ENCODE measurements at places on chromosomes 7 and 10. TPM values are rescaled to one million over a fixed set of nuclear protein-coding genes. Genes with fewer than 3 reads are reported as not detected.

DNA sequence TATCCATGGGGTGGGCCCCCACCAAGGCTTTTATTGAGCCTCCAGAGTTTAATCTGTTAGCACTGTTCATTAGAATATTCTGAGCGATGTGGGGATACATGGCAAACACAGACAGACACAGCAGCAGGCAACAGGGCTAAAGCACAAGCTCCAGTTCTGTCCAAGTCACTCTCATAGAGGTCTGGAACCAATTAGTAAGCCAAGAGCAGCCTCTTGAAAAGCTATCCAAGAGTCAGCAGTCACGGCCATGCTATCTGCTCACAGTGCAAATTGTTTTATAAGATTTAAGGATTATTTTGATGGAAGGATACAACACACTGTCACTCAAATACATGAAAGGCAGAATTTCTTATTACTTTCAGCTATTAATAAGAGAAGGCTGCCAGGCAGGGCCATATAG is 86.4 kb upstream of the DGKB start:
- DNase-seq, result no peak

GRCh38 chr10:32379318-32379949 is 32.5 kb upstream of the EPC1 start:
- DNase-seq, result no peak

DNA sequence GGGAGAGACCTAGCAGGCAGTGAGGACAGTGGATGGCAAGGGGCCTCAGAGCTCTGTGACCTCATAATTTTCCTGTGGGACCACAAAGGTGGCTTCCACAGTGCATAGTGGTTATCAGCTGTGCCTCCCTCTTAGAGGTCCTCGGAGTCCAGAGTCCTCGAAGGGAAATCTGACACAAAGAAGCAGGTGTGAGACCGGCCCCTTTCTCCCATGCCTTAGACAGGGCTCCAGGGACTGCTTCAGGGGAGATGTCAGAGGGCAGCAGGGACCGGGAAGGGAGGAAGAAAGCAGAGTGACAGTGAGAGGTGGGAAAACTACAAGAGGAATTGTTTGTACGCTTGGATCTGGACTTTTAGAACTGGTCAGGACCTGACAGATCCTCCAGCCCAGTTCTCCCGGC is 66.3 kb downstream of the BAMBI start:
- no peak for DNase-seq

DNA sequence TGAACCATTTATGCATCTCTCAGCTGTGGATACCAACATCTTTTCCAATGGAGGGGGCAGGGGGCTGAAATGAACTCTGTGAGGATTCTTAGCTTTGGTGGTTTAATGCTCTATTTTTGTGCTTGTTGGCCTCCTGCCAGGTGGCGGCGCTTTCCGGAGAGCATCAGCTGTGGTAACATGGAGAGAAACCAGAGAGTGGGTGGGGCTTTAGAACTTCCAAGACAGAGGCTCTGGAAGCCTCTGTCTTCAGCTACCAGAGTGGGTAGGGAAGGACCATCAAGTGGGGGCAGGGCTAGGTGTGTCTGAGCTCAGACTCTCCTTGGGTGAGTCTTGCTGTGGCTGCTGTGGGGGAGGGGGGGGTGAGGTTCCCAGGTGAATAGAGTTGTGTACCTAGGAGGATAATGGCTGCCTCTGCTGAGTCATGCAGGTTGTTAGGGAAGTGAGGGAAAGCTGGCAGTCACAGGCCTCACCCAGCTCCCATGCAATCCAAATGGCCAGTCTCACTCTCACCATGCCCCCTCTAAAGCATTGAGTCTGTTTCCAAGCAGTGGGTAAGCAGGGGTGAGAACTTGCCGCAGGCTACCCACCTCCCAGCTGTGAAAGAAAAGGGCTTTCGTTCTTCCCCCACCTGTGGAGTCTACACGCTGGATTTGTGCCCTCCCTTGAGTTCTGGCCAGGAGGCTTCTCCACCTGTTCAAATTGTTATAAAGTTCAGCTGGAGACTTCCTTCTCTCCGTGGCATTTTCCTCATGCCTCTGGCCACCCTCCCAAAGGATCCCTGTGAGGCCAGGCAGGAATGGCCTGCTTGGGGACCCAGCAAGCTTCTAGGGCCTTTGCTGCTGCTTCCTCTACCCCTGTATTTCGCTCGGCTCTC is 527.0 kb downstream of the NEBL start:
- no peak for DNase-seq

DNA sequence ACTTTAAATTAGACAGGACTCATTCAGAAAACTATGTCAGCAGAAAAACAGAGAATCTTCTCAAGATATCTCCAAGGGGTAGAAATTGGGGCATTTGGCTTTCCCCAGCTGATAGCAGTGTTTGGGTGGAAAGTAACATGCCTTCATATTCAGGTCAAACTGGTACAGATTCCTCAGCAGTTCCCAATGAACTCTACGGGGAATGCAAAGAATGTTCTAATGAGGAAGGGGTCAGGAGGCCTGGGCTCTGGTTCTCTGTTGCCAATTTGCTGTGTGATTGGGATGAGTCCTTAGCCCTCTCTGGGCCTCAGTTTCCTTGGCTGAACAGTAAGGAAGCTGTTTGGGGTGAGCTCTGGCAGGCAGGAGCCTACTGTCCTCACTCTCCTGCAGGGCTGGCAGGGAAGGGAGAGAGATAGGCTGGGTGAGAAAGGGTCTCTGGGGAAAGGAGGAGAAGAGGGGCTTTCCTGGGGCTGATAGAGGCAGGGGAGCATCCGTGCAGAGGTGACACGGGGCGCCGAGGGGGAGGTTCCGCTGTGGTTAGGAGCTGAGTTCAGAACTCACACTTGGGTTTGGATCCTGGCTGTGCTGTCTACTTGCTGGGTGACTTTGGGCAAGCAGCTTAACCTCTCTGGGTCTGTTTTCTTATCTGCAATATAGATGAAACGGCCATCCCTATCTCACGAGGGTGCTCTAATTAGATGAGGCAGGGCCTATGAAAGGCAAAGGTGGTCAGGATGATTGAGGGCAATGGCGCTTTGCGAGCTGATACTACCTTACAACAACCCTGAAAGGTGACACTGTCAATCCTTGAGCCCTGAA is 45.1 kb downstream of the SPOCK2 start:
- no peak for DNase-seq

DNA sequence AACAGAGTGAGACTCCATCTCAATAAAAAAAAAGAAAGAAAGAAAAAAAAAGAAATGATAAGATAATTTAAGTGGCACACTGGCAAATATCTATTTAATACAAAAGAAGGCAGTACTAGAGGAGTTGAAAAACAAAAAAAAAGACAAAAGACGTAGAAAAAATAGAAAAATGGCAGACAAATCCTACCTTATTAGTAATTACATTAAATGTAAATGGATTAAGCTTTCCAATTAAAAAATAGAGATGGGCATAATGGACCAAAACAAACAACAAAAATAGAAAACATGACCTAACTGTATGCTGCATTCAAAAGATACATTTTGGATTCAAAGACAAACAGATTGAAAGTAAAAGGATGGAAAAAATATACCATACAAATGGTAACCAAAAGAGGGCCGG is 5.3 kb upstream of the PARP12 start:
- no peak for DNase-seq

Gene POLR2J2
- 12.6 TPM for total RNA-seq

Gene INSYN2A
- total RNA-seq, result not detected

Data from mucosa of gallbladder (tissue), 1 donor.